Right renal cortex interstitium (tissue), 3 donors: ENCODE measurements at places on chromosomes 11 and 22.

DNA sequence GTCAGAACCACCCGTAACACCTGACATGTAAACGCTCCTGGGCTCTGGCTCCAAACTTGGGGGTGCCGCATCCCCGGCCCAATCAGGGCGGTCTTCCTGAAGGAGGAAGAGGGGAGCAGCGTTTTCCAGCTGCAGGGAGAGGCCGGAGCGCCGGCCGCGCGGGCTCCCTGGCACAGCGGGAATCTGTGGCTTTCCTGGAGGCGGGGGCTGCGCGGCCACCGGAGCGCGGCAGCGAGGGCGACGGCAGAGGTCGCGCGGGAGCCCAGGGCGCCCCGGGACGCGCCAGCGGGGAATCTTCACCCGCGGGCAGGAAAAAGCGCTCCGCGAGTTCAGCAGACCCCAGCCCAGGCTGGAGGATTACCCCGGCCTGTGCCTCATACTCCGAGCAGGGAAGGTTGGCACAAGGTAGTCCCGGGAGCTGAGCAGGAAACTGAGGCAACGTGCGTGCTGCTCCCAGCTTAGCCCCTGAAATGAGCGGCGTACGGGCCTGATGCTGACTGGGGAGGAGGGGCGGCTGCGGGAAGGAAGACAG, 600 bp upstream of the ESAM start:
- no peak for DNase-seq

DNA sequence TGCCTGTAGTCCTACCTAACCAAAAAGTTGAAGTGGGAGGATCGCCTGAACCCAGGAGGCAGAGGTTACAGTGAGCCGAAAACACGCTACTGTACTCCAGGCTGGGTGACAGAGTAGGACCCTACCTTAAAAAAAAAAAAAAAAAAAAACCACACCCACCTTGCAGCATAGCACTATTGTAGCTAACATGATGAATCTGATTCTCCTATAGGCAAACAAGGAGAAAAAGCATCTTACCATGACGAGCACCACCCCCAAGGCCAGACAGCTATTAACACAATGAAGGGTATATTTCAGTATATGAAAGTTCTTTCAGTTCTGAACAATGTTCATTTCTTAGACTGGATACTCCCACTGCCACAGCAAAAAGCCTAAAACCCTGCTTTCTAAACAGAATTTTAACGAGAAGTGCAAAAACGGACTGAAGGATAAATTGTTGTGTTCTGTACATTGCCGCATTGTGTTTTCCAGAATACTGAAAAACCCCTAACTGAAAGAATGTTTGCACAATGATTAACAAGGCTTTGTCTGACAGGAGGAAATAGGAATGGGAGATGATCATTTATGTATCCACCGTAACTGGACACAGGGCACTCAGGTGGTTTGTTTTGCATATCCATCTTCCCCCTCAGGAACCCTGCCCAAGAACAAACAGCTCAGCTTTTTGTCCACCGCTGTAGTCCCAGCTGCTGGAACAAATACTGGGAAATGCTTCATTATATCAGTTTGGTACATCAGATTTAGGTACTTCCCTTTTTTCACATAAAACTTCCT, 8.9 kb downstream of the PISD start:
- DNase-seq = no peak

GRCh38 chr11:95985174-95985808, 61.4 kb upstream of the MTMR2 start:
- DNase-seq = no peak

DNA sequence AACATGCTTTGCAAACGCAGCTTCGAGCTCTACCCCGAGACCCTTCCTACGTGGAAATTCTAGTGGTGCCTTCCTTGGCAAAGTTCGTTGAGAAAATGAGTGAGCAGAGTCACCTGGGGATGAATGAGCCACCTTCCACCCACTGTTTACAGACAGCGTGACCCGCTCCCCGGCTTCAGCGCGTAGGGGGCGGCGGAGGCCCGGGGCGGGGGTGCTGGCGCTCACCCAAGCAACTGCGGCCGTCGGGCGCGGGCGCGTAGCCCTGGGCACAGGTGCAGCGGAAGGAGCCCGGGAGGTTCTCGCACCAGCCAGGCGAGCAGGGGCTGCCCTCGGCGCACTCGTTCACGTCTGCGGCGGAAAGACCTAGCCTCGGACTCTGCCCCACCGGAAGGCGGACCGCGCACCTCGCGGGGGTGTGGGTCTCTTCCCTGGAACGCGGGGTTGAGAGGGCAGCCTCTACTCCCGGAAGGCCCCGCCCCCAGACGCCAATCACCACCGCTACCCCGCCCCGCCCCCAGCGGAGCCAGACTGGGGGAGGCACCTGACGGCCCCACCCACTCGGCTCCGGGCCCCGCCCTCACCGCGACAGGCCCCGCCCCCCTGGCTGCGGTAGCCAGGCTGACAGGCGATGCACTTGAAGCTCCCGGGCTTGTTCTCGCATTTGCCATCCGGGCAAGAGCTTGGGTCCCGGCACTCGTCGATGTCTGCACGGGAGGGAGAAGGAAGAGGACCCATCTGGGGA, 11.8 kb downstream of the LTBP3 start:
- DNase-seq = no peak

GRCh38 chr11:10080138-10080537, 213.9 kb downstream of the SBF2 start:
- DNase-seq = no peak

GRCh38 chr22:46935506-46936377, 173.3 kb downstream of the TBC1D22A start:
- DNase-seq = no peak

DNA sequence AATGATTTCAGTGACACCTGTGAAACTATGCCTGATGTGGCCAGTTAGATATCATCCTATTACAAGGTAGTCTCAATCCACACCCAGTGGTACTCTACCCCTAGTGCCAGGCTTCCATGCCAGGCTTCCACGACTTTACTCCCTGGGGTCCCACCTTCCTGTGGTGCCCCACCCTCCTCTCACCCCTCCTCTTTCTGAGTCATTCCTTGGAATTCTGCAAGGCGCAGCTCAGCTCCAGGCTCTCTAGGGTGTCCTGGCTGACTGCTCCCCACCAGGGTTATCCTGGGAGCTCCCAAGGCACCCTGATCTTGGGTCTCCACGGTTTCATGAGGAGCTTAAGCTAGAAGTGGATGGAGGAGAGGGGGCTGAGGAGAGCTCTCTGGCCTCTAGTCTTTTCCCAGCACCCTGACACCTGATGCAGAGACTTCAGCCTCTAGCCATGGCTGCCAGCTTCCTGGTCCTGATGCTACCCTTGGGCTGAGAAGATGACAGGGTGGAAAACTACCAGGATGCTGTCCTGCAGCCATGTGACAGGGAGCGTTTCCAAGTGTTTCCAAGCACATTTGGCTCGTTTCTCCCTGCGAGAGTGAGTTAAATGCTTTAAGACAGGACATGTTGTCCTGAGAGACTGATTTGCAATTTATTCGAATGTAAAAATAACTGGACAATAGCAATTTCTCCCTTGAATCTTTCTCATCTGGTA, 1461.2 kb downstream of the TBC1D22A start:
- DNase-seq = no peak

DNA sequence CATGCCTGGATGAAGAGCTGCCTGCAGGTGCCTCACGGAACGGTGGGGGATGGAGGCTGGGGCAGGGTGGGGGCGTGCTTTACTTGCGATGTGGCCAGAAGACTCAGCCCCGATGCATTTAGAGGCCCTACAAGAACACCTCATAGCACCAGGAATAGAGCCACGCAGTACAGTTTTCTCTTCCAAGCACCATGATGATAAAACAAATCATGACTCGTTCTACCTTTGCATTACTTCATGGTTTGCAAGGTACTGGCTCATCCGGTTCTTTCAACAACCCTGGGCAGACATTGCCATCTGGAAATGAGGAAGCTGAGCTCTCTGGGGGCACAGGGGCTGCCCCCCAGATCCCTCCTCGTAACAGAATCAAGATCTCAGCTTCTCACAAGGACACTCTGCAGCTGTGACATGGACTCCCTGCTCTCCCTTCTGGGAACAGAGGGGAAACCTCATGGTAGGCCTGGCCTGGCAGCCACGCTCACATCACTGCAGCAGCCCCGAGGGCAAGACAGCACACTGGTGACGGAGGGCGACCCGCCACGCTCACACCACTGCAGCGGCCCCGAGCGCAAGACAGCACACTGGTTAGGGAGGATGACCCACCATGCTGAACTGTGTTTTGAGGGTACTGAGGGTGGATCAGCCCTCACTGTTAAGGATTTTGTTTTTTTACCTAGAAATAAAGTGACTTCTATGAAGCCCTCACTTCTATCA, 46.9 kb downstream of the PHF21B start:
- DNase-seq = no peak

DNA sequence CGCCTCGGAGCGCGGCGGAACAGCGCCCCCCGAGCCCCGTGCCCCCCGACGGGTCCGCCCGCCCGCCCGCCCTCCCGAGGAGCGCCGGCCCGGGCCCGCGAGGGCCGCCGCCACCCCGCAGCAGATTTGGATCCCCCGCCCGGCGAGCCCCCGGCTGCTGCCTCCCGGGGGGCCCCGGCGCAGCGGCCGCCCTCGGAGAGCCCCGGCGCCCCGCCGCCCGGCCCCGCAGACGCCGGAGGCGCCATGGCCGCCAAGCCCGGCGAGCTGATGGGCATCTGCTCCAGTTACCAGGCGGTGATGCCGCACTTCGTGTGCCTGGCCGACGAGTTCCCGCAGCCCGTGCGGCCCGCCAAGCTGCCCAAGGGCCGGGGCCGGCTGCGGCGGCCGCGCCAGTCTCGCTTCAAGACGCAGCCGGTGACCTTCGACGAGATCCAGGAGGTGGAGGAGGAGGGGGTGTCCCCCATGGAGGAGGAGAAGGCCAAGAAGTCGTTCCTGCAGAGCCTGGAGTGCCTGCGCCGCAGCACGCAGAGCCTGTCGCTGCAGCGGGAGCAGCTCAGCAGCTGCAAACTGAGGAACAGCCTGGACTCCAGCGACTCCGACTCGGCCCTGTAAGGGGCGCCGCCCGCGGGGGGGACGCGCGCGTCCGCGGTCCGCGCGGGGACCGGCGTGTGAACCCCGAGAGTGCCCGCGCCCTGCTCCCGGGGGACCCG, 380 bp downstream of the C11orf96 start:
- DNase-seq = no peak

DNA sequence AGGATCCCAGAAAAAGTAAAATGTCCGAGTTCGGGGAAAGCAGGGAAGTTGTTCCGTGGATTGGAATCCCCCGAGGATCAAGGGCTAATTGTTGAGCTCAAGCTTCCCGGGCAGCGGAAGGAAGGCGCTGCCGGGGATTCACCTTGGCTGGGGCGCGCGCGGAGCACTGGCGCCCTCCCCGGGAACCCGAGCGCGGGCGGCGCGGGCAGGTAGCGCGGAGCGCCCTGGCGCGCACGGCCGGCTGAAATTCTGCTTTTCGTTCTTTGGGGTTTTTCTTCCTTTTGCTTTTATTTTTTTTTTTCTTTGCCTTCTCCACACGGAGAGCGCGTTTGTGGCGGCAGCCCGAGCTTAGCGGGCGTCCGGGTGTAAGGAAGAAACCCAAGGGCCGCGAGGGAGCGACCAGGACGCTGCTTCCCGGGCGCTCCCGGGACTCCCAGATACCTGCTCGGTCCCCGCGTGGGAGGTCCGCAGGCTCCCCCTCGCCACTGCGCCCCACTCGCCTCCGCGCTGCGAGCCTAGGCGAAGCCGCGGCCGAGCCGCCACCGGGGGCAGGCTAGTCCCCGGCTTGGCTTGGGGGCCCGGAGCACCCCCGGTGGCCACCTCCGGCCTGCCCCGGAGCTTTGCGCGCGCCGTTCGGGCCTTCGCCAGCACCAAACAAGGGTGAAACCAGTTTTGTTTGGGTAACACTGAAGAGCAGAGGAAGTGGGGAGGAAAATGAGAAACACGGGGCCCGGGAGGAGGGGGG, 4.8 kb upstream of the IGF2 start:
- DNase-seq = no peak

- DNase-seq = no peak
Measured at GRCh38 chr11:9172389-9172788, 81.0 kb upstream of the SCUBE2 start.

DNA sequence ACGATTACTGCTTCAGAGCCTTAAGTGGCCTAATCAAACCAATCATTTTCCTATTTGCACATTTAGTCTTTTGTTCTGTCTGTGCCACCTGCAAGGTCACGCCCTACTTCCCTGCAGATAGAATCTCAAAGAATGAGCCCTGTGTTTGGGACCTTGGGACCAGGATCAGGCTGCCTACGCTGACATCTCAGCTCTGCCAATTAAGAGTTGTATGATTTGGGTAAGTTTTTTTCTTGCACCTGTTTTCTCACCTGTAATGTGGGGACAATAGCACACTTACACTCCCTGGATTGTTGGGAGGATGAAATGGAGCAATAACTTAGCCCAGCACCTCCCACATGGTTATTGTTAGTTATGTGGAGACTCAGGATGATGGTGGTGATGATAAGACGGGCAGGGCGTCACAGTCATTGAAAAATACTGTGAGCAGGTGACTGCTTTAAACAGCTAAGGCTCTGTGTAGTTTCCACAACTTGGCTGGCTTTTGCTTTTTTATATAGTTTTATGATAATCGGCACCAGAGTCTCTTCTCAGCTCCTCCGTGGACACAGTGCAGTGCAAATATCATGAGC, 155.0 kb downstream of the ADAMTS15 start:
- no peak for DNase-seq

DNA sequence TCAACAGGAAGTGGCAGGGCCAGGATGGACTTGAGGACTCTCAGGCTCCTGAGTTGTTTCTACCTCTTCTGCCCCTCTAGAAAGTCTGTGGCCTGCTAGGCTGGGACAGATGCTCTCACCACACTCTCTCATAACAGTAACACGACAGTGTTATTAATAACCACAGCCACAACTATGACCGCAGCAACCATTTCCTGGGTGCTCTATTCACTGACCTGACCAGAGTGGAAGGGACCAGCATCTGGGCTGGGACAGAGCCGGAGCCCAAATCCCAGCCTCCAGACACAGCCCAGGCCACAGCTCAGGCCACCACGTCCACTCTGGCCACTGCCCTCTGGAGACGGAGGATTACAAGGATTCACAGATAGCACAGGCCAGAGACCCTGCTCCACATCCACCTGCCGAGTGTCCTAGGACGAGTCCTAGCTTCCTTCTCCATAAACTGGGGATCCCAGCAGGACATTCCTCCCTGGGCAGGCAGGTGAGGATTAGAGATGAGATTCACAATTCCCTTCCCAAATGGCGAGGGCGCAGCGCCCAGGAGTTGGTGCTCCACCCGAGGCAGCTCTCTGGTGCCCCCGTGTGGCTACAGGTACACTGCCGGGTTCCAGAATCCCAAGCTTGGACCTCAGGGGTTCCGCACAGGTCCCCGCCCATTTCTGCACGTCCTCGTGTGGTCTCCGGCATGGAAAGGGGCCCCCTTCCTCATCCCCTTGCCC, 7.1 kb downstream of the PNPLA5 start:
- no peak for DNase-seq

GRCh38 chr22:24119476-24119875, 61.8 kb upstream of the SUSD2 start:
- no peak for DNase-seq

GRCh38 chr11:2769409-2770095, 69.8 kb upstream of the KCNQ1OT1 start:
- DNase-seq = no peak

DNA sequence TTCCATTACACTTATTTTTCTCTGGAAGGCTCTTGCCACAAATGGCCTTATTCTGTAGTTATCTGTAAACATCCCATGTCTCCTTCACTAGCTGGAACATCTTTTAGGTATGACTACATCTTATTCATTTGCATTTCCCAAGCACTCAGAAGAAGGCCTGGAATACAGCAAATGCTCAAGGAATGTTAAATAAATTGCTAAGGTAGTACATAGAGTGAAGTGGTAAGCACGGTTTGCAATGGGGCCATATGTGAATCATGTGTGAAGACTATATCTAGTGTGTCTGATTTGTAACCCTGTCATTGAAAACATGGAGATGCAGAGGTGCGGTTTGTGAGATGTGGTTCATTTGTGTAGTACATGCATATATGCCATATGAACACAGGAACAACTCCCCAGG, 33.5 kb downstream of the GDPD4 start:
- DNase-seq = no peak
